Activated CD4-positive, alpha-beta T cell treated with anti-CD3 and anti-CD28 coated beads for 36 hours (primary cell): ENCODE measurements at places on chromosomes 11 and 22. TPM values are rescaled to one million over a fixed set of nuclear protein-coding genes. Genes with fewer than 3 reads are reported as not detected.

HTR3B gene
- not detected for total RNA-seq

FAM180B gene
- total RNA-seq: 0.11 TPM

DNA sequence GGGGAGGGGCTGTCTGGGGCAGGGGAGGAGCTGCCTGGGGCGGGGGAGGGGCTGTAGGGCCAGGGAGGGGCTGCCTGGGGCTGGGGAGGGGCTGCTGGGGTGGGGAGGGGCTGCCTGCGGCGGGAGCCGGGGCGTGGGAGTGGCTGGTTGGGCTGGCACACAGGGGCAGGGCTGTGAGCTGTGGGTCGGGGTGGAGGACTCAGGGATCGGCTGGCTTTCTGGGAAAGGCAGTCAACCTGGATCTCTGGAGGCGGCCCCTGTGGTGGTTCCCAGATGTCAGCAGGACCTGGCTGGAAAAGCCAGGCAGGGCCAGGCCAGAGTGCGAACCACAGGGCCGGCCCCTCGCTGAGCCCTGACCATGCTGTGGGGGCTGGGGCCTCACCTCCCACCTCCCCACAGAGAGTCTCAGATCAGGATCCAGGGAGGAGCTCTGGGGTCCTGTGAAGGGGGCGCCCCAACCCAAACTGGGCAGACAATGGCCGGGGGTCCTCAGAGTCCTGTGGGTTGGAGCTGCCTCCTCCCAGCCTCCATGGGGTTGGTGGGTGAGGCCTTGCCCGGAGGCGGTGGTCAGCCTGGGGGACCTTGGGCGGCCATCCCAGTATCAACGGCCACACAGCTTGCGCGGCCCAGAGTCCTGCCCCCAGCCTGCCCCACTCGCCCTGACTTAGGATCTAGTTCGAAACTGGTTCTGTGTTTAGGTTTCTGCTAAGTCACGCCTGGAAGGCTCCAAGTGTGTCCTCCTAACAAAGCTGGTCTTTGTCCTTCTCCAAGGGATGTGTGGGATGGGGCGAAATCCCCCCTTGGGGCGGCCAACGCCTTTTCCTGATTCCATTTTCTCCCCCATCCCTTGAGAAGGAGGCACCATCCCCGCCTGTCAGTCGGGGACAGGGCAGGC, 1.9 kb downstream of the MUC5B start:
- no peak overlapping the region for H3K4me3 ChIP-seq
- no peak overlapping the region for H3K27ac ChIP-seq
- no peaks in the 10 kb centered on the region for H3K4me1 ChIP-seq
- no peaks in the 10 kb centered on the region for H3K36me3 ChIP-seq
- H3K27me3 ChIP-seq: no peaks in the 10 kb centered on the region

DLG2 gene
- 1.7 TPM for total RNA-seq

OR5T3 gene
- not detected for total RNA-seq

SYT9 gene
- not detected for total RNA-seq

OR10A3 gene
- total RNA-seq: not detected

DNA sequence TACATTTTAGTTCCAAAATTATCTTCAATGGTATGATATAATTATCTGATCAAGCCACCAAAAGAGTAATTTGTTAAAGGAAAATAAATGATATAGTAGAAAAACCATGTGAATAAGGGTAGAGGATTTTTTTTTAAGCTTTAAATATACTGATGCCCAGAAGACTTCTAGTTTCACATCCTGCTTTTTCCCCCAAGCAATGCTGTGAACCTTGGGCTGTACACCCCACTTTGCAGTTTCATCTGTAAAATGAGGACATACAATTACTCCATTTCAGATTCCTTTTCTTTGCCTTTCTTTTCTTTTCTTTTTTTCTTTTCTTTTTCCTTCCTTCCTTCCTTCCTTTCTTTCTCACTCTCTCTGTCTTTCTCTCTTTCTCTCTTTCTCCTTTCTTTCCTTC, 1125.4 kb downstream of the DLG2 start:
- no peak for DNase-seq
- H3K27ac ChIP-seq: no peak overlapping the region
- no peaks in the 10 kb centered on the region for H3K4me1 ChIP-seq
- no peaks in the 10 kb centered on the region for H3K27me3 ChIP-seq
- no peaks in the 10 kb centered on the region for H3K36me3 ChIP-seq

GRCh38 chr11:66691311-66691980, 13.8 kb upstream of the RBM4B start:
- no peaks in the 10 kb centered on the region for H3K4me1 ChIP-seq
- no peak for DNase-seq
- H3K27me3 ChIP-seq: no peaks in the 10 kb centered on the region
- H3K27ac ChIP-seq: no peak overlapping the region
- H3K4me3 ChIP-seq: no peak overlapping the region

DNA sequence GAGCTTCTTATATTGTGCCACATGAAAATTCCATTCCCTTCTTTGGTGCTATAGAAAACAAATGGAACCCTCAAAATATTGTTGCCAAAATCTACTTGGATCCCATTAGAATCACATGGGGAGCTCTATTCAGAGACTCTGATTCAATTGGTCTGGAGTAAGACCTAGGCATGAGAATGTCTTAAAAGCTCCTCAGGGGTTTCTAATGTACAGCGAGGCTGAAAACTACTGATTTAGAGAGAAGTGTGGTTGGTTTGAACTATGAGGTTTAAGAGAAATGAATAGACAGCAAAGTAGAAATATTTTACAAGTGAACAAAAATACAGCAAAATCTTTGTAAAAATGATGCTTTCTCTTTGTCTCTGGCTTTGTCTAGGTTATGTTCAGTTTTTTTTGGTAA, 514.7 kb downstream of the CNTN5 start:
- no peak for DNase-seq
- no peaks in the 10 kb centered on the region for H3K4me1 ChIP-seq
- H3K36me3 ChIP-seq: no peaks in the 10 kb centered on the region
- no peak overlapping the region for H3K4me3 ChIP-seq
- no peaks in the 10 kb centered on the region for H3K27me3 ChIP-seq
- H3K27ac ChIP-seq: no peak overlapping the region

- no peak overlapping the region for H3K4me3 ChIP-seq
- peaks cover 6% of the 10 kb centered on the region for H3K4me1 ChIP-seq
- no peaks in the 10 kb centered on the region for H3K36me3 ChIP-seq
- no peak for DNase-seq
Measured at GRCh38 chr11:10155793-10156490, 138.1 kb downstream of the SBF2 start.

DNA sequence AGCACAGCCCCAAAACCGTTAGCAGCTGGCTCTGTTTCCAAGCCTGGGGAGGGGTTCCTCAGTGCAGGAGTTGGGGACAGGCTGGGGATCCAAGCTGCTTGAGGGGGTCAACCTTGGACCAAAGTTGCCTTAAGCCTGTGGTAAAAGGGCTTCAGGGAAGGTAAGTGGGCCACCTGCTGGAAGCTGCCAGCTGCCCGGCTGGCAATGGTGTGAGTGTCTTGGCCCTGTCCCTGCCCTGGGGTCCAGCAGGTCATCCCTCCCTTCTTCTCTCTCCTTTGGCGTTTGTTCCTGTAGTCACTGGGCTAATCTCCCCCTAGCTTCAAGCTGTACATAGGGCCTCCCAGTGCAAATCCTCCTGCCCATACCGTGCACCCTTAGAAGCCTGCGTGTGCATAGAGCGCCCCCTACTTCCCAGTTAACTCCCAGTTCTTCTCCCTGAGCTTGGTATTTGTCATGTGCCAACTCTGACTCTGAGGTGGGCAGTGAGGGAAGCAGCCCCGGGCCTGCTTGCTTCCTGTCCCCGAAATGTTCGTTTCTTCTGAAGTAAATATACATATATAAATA, 4.4 kb downstream of the TMEM258 start:
- no peaks in the 10 kb centered on the region for H3K27me3 ChIP-seq
- H3K27ac ChIP-seq: no peak overlapping the region
- peaks cover 28% of the 10 kb centered on the region for H3K36me3 ChIP-seq
- no peak overlapping the region for H3K4me3 ChIP-seq
- DNase-seq: peak; percentile 39
- peaks cover 16% of the 10 kb centered on the region for H3K4me1 ChIP-seq

DNA sequence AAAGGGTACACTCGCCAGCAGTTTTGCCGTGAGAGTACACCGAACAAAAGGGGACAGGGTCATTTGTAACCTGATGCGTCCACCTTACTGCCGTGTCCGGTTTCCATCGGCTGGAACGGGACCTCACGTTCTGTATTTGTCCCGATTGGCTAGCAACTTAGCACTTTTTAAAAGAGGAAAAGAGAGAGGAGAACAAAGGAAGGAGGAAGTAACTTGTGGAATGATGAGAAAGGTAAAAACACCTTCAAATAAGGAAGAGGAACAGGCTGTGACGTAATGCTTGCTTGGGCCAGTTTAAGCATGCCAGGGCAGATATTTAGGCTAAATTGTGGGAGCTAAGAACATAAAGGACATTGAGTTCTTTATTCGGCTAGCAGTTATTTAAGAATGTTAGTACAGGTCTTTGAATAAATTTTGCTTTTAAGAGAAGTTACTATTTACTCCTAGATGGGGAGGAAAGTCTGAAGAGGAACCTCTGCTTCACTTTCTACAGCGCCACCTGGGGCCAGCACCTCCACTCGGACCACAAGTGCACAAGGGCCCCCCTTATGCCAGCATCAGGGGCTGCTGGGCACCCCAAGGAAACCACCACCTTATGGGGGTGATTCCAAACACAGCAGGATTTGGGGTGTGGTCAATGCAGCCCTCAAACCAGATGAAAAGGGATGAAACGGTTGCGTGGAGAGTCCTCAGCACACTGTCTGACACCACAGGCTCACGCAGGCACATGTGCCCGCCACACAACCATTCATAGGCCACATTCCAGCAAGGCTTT, 5.8 kb downstream of the ARSA start:
- peaks cover 2% of the 10 kb centered on the region for H3K36me3 ChIP-seq
- peak overlapping the region; percentile 97 for H3K27ac ChIP-seq
- no peaks in the 10 kb centered on the region for H3K27me3 ChIP-seq
- peaks cover 43% of the 10 kb centered on the region for H3K4me1 ChIP-seq
- peak; percentile 68 for DNase-seq

CD248 gene
- total RNA-seq: 0.23 TPM

PAMR1 gene
- total RNA-seq: not detected

DNA sequence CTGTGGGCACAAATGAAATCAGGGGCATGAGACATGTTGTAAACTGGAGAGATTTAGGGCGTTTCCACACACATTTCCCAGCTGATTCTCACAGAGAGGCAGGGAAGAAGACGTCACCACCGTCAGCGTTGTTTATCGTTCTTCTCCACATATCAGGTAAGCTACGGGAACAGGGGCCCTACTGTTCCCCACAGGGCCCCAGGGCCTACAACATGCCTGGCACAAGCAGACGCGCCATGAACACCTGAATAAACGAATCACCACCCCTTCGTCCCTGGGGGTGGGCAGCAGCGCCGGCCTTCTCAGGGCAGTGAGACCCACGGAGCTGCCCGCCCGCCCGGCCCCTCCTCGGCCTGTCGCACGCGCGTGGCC, 342 bp downstream of the EFCAB6 start:
- H3K4me1 ChIP-seq: peaks cover 23% of the 10 kb centered on the region
- peaks cover 11% of the 10 kb centered on the region for H3K36me3 ChIP-seq
- no peaks in the 10 kb centered on the region for H3K27me3 ChIP-seq
- DNase-seq: peak; percentile 29
